ENCODE measurements at places on chromosomes 5 and 9.

GRCh38 chr9:8262625-8263622, 463.3 kb upstream of the DMAC1 start:
- no peak for DNase-seq

GRCh38 chr9:91426123-91426745, 2.6 kb upstream of the NFIL3 start:
- DNase-seq, result peak; percentile 29

- DNase-seq, result no peak
These were observed 60.8 kb downstream of the MAPKAP1 start for GRCh38 chr9:125646217-125646616.

DNA sequence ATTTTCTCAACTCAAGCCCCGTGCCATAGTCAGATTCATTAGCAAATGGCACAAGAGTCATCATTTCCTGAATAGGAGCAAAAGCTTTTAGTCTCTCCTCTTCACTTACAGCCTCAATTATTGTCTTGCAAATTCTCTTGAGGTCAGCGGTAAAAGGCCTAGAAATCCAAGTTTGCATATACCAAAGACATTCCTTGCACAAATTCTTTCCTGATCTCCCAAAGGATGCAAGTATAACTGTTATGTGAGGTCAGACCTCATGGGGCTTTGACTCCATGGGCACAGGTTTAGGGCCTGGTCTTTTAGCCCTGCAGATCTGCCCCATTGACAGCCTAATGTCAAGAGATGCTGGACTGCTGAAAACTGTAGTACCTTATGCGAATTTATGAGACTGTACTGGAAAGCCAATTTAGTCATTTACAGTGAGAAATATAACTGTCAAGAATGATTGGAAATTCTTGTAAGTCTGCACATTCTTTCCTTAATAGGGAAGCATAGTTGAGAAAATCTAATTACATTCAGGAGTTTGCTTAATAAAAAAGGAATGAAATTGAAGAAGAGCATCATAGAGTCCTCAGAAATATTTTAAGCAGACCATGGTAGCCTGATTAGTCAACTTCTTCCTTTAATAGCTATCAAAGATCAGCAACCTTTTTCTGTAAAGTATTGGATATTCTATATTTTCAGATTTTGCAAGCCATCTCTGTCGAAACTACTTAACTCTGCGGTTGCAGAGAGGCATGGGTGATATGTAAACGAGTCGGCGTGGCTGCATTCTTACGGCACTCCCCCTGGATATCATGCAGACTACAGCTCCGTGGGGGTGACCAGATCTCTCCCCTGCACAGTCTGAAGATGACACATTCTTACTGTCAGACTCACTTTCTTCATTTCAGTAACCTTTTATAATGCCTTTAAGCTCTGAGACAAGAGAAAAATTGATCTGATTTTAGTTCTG, 45.2 kb downstream of the GCNT4 start:
- no peak for DNase-seq

- DNase-seq, result peak; percentile 83
These were observed 8.5 kb downstream of the PRR7 start for GRCh38 chr5:177455036-177455660.

DNA sequence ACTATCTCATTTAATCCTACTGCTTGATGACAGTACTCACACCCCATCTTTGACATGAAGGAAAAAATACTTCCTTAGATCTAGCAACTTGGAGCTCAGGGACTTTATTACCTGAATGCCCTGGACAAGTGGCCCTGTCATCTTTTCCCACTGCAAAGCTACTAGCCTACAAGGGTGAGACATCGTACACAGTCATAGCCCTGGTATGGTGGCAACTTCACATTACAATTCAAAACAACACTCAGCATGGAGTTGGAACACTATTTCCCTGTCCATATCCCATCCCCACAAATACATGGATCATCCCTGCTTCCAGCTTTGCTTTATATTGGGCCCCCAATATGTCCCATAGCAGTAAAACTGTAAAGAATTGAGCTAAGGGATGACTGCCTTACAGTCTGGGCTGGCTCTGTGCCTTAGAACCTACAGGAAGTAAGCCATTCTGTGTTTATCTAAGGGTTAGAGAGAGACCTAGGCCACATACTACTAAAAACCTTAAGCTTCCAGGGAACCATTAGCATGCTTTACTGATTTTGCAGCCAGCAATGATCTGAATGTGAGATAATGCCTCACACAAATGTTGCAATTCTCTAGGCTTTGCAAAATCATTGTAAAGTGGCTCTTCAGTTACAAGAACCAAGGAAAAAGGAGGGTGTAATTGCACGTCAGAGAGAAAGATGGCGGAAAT, 55.9 kb downstream of the OTULIN start:
- no peak for DNase-seq

GRCh38 chr5:14753292-14753691, 88.8 kb downstream of the OTULIN start:
- no peak for DNase-seq

GRCh38 chr5:93573354-93574351, 7.4 kb downstream of the NR2F1-AS1 start:
- no peak for DNase-seq

DNA sequence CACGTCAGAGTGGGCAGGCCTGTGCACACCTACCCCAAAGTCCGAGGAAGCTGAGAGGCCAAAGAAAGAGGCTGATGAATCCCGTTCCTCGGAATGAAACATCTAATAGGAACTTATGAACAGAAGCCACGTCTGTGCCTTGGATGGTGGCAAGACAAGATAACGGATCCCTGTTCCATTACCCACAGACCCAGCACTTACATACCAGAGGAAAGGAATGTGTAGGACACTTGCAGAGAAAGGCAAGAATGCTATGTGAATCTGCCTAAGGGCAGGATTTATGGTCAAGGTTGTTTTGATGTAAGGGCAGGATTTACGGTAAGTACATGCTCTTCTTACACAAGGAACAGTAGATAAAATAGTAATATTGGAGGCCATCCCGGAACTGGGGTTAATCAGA, 93.2 kb downstream of the WDR41 start:
- DNase-seq, result no peak

- no peak for DNase-seq
These were observed 87.6 kb upstream of the SMARCA2 start for GRCh38 chr9:1927546-1927945.

- peak; percentile 46 for DNase-seq
These were observed 31.5 kb upstream of the ZFAND5 start for GRCh38 chr9:72396247-72397091.

DNA sequence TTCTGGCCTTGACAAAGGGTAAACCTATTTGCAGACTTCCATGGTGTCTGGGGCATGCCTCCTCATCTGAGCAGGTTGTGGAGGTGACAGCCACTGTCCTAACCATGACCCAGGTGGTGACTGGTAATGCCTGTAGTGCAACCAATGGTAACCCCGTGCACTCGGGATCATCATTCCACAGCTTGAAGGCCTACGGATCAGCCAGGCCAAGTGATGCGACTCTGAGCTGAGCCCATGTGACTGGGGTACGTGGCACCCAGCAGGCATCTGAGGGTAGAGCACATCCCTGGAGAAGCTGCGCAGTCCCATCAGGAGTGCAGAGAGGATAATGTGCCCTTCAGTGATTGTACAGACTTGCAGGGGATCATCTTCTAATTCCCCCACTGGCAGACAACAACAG, 35.0 kb downstream of the DROSHA start:
- no peak for DNase-seq
